ENCODE measurements at places on chromosomes 6 and 20.

DNA sequence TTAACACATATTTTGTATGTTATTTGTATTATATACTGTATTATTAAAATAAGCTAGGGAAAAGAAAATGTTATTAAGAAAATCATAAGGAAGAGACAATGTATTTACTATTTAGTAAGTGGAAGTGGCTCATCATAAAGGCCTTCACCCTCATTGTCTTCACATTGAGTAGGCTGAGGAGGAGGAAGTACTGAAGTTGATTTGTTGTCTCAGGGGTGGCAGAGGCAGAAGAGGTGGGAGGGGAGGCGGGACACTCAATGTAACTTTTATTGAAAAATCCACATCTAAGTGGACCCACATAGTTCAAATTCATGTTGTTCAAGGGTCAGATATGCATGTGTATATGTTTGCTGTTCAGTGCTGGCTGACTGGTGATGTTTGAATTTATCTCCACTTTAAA, 210.2 kb upstream of the CITED2 start:
- DNase-seq = no peak

GRCh38 chr6:73929405-73929804, 233.4 kb downstream of the CD109 start:
- no peak for DNase-seq

GRCh38 chr6:44867571-44868334, 460.4 kb upstream of the RUNX2 start:
- DNase-seq = no peak

GRCh38 chr6:142374965-142375733, 73.3 kb downstream of the ADGRG6 start:
- DNase-seq = no peak

DNA sequence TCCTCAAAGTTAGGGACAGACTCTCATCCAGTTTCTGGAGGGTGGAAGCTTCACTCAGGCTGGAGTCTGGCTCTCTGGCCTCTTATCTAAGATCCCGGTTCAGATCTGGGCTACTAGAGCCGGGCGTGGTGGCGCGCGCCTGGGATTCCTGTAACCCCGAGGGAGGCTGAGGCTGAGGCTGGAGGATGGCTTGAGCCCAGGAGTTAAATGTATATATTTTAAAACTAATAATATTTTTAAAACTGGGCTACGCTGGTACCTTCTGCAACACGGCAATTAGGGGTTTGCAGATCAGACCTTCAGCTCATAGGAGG, 710 bp upstream of the ZNF343 start:
- no peak for DNase-seq

GRCh38 chr6:33392595-33392948, 949 bp downstream of the KIFC1 start:
- DNase-seq = no peak

- no peak for DNase-seq
These were observed 69.8 kb upstream of the RIN2 start for GRCh38 chr20:19688031-19688806.

DNA sequence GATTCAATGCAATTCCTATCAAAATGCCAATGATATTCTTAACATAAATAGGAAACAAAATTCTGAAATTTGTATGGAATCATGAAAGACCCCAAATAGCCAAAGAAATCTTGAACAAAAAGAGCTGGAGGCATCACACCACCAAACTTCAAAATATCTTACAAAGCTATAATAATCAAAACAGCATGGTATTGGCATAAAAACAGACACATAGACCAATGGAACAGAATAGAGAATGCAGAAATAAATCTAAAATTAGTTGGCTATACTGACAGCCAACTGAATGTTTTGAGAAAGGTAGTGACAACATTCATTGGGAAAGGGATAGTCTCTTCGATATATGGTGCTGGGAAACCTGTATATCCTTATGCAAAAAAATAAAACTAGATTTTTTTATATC, 121.9 kb upstream of the ASCC3 start:
- no peak for DNase-seq

GRCh38 chr20:64056889-64057627, 5.9 kb upstream of the TCEA2 start:
- DNase-seq = peak; percentile 26

DNA sequence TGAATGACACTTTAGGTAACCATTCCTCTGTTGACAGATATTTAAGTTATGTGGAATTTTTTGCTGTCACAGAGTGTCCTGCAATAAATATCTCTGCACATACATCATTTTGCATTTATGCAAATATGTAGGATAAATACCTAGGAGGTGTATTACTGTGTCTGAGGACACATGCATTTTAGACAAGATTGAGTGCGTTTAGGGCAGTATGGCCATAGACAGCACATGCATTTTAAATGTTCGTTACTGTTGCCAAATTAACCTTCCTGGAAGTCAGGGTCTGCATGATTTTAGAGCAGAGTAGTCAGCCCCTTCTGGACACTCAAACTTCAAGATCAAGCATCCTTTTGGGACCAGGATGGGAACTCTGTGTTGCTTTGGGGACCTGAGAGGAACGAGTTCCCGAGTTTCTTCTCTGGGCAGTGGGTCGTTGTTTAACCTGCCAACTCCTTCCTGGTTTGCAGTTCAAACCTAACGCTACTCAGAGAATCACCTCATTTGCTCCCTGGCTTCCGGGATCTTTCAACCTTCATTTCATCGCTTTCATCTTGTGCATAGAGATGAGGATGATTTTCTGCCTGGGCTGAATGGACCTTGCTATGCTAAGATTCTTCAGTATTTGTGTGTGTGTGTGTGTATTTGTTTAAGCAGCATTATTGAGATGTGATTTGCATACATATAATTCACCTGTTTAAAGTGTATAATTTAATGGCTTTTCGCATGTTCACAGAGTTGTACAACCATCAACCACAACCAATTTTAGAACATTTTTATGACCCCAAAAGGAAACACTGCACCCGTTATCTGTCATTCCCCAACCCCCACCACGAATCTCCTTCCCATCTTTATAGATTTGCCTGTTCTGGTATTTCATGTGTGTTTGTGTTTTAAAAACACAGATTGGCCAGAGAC, 9.8 kb downstream of the BCAS4 start:
- DNase-seq = peak; percentile 49

DNA sequence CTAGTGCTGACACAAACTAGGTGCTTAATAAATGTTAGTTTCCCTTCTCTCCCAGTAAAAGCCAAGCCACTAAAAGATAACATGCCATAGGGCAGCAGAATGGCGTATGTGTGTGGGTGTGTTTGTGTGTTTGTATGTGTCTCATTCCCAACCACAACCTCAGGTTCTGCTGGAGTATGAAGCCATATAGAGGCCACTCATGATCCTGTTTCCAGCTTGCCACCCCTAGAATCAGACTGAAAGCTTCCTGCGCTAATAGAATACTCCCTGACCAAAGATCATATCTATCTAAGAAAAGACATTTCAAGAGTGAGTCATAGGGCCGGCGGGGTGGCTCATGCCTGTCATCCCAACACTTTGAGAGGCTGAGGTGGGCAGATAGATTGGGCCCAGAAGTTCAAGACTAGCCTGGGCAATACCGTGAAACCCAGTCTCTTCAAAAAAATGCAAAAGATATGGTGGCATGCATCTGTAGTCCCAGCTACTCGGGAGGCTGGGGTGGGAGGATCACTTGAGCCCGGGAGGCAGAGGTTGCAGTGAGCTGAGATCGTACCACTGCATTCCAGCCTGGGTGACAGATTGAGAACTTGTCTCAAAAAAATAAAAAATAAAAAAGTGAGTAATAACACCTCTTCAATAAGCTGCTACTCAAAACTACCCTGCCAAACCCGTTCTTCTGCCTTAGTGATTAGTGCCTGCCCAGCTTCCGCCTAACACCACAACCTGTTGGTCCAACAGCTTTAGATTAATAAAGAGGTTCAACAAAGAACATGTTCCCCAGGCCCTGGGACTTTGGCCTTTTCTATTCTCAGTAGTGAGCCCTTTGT, 11.8 kb upstream of the SNRPC start:
- no peak for DNase-seq

DNA sequence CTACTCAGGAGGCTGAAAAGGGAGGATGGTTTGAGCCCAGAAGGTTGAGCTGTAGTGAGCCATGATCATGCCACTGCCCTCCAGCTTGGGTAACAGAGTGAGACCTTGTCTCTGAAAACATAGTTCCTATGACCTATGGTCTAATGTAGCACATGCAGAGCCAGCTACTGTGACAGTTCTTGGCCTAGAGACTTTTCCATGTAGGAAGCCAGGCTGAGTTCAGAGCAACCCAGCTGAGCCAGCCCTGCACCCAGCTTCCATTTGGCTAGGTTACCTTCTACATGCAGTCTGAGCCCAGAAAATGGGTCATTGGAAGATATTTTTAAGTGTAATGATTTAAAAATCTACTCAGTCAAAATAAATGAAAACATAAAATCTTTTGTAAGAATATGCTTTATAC, 92.8 kb downstream of the FNDC1 start:
- no peak for DNase-seq

- no peak for DNase-seq
These were observed 199.2 kb upstream of the HTR1E start for GRCh38 chr6:86738078-86738477.

GRCh38 chr6:137119196-137120104, 54.0 kb downstream of the IL22RA2 start:
- no peak for DNase-seq

DNA sequence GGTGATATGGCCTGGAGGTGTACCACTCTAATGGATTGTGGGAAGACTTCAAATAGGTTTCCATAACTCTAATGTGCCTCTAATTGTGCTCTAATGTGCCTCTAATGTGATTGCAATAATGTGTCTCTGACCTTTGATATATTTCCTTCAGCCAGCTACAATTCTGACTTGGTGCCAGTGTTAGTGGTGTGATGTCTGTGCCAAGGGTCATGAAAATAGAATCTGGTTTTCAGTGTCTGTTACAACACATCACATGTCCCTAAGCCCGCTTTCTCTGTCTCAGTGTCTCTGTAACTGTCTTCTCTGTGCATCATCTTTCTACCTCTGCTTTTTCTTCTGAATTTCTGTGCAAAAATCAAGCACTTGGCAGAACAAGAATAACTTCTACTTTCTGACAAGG, 77.2 kb upstream of the ECI2 start:
- DNase-seq = no peak

DNA sequence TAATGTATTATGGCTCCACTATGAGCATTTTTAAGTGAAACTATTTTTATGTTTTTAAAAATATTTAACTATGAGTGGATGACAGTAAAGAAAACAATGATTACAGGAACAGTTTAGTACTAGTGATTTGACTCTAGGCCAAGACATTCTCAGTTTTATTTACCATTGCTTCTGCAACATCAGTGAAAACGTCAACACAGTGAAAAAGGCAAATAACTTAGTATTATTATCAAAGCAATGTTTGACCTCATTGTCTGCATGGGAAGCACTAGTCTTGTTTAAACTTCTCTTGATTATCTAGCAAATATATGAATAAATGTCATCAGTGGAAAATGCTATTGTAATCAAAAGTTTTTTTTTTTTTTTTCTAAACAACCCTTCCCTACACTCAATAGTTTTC, 165.0 kb downstream of the HTR1B start:
- no peak for DNase-seq

GRCh38 chr6:35068206-35068605, 72.9 kb downstream of the TCP11 start:
- DNase-seq = no peak

DNA sequence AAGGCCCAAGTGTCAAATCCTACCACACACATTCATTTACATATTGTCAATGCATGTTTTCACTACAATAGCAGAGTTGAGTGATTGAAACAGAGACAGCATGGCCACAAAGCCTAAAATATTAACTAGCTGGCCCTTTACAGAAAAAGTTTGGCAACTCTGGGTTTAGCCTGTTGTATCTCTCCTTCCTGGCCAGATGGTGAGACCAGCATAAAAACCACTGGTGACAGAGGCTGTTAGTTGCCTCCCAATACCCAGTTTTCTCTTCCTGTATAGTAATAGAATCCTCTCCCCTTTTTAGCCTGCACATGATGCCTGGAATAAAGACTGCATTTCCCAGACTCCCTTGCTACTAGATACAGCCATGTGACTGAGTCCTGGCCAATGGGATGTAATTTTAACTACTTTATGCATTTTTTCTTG, 100.0 kb upstream of the TAB2 start:
- DNase-seq = no peak

- DNase-seq = peak; percentile 8
These were observed 11.9 kb downstream of the ASF1A start for GRCh38 chr6:118905851-118906250.

DNA sequence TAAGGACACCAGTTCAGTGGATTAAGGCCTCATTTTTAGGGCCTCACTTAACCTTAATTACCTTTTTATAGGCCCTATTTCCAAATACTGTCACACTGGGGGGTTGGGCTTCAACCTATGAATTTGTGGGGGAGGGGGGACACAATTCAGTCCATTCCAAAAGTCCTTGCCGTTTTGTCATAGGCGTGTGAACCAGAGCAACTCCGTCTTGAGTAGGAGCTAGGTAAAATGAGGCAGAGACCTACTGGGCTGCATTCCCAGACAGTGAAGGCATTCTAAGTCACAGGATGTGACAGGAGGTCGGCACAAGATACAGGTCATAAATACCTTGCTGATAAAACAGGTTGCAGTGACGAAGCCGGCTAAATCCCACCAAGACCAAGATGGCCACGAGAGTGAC, 113.5 kb upstream of the SNX9 start:
- no peak for DNase-seq

DNA sequence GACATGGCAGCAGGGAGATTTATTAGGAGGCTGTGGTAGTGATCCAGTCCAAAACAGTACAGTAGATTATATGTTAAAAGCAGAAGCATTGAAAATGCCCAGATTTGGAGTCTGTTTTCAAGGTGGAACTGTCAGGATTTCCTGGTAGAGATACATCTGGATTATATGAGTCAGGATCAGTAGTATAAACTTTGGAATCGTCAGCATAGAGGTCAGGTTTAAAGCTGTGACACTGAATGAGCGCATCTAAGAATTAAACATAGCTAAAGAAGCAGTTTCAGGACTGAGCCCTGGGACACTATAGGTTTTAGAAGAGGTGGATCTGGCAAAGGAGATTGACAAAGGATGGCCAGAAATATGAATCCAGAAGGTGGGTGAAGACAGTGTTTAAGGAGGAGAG, 60.4 kb downstream of the RNF144B start:
- DNase-seq = no peak

DNA sequence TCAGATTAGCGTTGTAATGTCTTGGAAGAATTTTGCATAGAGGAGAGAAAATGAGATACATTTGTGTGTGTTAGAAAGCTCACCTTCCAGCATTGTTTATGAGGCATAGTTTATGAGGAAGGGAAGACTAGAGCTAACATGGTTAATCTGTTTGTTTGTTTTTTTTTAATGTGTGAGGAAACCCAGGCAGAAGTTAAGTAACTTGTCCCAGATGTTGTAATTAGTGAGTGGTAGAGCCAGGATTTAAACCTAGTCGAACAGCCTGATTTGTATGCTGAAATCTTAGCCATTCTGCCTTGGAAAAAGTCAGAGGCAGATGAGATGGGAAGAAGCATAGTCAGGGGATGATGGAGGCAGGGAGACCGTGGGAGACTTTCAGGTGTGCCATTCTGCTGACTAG, 29.1 kb downstream of the NDUFAF5 start:
- no peak for DNase-seq

DNA sequence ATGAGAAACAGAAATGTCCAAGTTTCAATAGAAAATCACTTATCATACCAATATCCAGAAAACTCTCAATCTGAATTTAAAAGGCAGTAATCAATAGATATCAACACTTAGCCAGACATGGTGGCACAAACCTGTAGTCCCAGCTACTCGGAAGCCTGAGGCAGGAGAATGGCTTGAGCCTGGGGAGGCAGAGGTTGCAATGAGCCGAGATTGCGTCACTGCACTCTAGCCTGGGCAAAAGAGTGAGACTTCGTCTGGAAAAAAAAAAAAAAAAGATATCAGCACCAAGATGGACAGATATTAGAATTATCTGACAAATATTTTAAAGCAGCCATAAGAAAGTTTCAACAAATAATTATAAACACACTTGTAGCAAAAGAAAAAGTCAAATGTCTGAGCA, 47.0 kb downstream of the TCP11 start:
- no peak for DNase-seq
